ENCODE measurements at places on chromosomes 5 and 9.

DNA sequence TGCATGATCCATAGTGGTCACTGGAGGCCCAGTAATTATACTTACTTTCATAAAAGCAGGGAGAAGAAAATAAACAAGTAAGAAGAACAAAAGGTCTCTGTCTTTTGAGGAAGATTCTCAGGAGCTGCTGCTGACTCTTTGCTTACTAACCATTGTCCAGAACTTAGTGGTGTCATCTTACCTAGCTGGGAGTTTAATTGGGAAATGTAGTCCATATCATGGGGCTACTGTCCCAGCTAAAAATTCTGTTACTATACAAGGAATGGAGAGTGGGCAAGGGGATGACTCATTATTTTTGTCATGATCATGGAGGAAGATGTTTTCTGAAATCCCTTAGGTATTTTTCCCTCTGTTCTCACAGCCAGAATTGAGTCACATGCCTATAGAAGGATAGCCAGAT is 639.3 kb downstream of the MTRR start:
- no peaks in the 10 kb centered on the region for H3K36me3 ChIP-seq
- H3K4me3 ChIP-seq = no peak overlapping the region
- H3K4me1 ChIP-seq = no peaks in the 10 kb centered on the region
- no peak overlapping the region for H3K27ac ChIP-seq
- DNase-seq = no peak
- H3K27me3 ChIP-seq = no peaks in the 10 kb centered on the region

- H3K4me1 ChIP-seq = no peaks in the 10 kb centered on the region
- no peaks in the 10 kb centered on the region for H3K36me3 ChIP-seq
- no peak overlapping the region for H3K4me3 ChIP-seq
- no peak overlapping the region for H3K27ac ChIP-seq
Measured at GRCh38 chr5:41532485-41532884, 22.1 kb upstream of the PLCXD3 start.

GRCh38 chr9:25310961-25311360 is 367.3 kb downstream of the TUSC1 start:
- no peak overlapping the region for H3K4me3 ChIP-seq
- DNase-seq = no peak
- H3K36me3 ChIP-seq = no peaks in the 10 kb centered on the region
- no peaks in the 10 kb centered on the region for H3K27me3 ChIP-seq
- no peaks in the 10 kb centered on the region for H3K4me1 ChIP-seq
- H3K27ac ChIP-seq = no peak overlapping the region

DNA sequence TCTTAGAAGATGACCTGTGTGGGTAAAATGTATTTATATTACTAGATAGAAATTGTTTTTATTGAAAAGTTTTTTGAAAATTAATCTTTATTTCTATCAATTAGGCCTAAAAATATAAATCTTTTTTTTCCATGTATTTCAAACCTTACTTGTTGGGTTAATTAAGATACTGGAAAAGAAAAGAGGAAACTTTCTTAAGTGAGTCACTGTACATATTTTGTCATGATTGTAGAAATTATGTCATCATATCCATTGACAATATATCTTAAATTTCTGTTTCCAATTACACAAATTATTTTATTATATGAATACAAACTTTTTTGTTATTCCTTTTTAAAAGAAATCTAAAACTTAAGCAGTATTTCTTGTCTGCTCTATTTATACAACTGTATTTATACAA is 53.1 kb downstream of the RETREG1 start:
- DNase-seq = no peak
- peaks cover 13% of the 10 kb centered on the region for H3K4me1 ChIP-seq
- no peak overlapping the region for H3K27ac ChIP-seq
- no peaks in the 10 kb centered on the region for H3K27me3 ChIP-seq
- no peak overlapping the region for H3K4me3 ChIP-seq
- no peaks in the 10 kb centered on the region for H3K36me3 ChIP-seq

DNA sequence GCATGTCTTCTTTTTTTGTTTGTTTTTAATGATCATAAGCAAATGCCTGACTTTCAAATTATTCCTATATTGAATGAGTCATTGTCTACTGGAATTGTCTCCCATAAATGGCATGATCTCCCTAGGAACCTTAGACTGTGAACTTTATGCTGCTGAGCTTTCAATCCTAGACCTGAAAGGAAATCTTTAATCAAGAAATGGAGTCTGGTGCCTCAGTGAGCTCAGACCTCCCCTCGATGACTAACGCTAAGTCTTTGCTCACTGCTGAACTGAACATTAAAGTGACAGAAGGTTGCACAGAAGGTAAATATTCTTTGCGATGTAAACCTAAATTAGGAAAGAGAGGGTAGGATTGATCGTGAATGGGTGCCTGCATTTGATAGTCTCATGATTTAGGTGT is 745.2 kb upstream of the WWC1 start:
- H3K4me1 ChIP-seq = no peaks in the 10 kb centered on the region
- H3K27ac ChIP-seq = no peak overlapping the region
- no peak for DNase-seq
- H3K4me3 ChIP-seq = no peak overlapping the region

DNA sequence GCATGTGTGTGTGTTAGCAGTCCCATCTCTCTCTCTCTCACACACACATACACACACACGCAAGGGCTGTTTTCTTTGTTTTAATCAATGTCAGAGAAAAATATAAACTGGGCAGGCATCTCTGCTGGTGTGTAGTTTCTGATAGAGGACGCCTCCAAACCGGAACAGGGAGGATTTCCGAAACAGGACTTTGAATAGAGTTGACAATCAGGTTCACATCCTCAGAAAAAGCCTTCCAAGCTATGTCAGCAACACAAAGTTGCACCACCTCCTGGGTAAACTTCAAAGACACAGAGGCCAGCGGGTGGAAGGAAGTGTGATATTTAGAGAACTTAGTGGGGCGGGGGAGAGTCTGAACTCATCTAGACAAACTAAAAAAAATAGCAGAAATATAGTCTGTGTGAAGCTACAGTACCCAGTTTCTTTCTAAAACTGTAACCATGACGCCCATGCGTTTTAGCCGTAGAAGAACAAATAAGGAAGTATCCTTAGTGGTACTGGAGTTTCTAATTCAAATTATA is 1.2 kb downstream of the ST8SIA4 start:
- H3K27me3 ChIP-seq = peaks cover 31% of the 10 kb centered on the region
- no peak for DNase-seq
- H3K4me3 ChIP-seq = peak overlapping the region; percentile 66
- no peaks in the 10 kb centered on the region for H3K36me3 ChIP-seq
- H3K27ac ChIP-seq = peak overlapping the region; percentile 68

GRCh38 chr5:59445741-59446140 is 447.8 kb downstream of the PDE4D start:
- peaks cover 3% of the 10 kb centered on the region for H3K4me1 ChIP-seq
- H3K4me3 ChIP-seq = no peak overlapping the region
- DNase-seq = no peak
- H3K27me3 ChIP-seq = no peaks in the 10 kb centered on the region
- H3K27ac ChIP-seq = no peak overlapping the region

- no peak overlapping the region for H3K27ac ChIP-seq
- DNase-seq = no peak
- peaks cover 36% of the 10 kb centered on the region for H3K27me3 ChIP-seq
- no peaks in the 10 kb centered on the region for H3K4me1 ChIP-seq
- H3K36me3 ChIP-seq = no peaks in the 10 kb centered on the region
Measured at GRCh38 chr9:135303280-135303647, 176.3 kb upstream of the PPP1R26 start.

DNA sequence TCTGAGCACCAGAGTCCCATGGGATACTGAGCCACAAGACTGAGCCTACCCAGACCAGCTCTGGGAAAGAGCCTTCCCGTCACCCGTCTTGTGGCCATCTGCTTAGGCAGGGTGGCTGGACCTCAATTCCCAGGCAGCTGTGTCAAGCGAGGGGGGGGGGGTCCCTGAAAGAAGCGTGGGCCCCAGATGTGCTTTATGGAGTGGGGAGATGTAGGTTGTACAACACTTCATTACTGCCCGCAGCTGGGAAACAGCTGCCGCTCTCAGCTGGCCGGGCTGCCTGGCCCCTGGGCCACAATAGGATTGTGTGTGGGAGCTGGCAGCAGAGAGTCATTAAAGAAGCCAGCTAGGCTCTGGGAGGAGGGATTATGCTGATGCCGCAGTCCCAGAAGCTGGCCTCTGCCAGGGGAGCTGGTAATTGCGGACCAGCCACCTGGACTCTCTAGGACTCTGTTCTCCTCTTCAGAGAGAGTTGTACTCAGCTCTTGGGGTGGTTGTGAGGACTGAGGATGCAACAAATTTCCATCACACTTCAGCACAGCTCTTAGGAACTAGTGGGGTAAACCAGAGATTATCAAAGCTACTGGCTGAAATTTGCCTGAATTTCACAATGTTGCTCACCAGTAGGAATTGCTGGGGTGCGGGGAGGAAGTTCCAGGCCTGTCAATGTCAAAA is 145.4 kb downstream of the GADD45G start:
- H3K27me3 ChIP-seq = no peaks in the 10 kb centered on the region
- H3K4me3 ChIP-seq = no peak overlapping the region
- no peaks in the 10 kb centered on the region for H3K36me3 ChIP-seq
- H3K4me1 ChIP-seq = peaks cover 5% of the 10 kb centered on the region
- no peak overlapping the region for H3K27ac ChIP-seq

Measured in psoas muscle (tissue), 8 donors.